Endodermal cell (in vitro differentiated cells): ENCODE measurements at places on chromosomes 2 and 18.

DNA sequence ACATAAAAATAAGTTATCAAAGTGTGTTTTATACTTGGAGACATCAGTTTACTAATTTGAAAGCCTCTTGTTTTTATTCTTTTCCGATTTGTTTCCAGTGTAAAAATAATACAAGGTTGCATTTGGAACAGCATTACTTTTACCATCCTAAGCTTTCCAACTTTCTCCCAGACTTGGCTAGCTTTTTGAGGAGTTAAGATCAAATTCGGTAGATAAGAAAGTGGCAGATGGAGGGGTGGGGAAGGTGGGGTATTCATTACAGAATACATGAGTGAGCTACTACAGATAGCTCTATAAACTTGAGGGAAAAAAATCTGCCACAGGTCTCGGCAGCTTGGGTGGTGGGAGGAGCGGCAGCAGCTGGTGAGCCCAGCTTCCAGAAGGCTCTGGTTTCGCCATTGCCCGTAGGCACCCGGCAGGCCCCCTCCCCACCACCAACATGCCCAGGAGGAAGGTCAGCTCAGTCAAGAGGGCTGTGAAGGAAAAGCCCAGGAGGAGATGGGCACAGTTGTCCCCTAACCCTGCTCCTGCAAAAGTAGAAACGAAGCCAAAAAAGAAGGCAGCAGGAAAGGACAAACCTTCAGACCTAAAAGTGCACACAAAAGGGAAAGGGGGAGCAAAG is 18.6 kb upstream of the RMC1 start:
- peaks cover 4% of the 10 kb centered on the region for H3K4me1 ChIP-seq
- peaks cover 36% of the 10 kb centered on the region for H3K36me3 ChIP-seq
- no peak overlapping the region for H3K4me3 ChIP-seq
- H3K27ac ChIP-seq = no peak overlapping the region
- no peaks in the 10 kb centered on the region for H3K27me3 ChIP-seq
- DNase-seq = no peak

- no peak overlapping the region for H3K27ac ChIP-seq
- no peaks in the 10 kb centered on the region for H3K4me1 ChIP-seq
- H3K27me3 ChIP-seq = no peaks in the 10 kb centered on the region
- H3K4me3 ChIP-seq = no peak overlapping the region
- DNase-seq = peak; percentile 85
Measured at GRCh38 chr2:59301466-59302402, 1060.6 kb upstream of the FANCL start.

DNA sequence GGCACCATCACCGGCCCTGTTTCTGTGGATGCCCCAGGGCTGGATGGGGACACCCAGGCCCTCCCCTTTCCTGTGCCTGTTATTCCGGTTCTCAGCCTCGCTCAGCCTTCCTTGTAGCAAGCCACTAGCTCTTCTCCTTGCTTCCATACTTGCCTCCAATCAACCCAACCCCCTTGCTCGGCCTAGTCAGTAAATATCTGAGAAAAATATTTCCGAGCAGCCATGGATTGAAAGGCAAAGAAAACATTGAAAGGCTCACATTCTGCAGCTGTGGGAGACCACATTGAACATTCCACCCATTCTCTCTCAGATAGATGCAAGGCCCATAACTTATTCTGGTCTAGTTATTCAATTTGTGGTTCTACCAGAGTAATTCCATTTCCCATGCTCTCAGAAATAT is 114.9 kb downstream of the SPP2 start:
- no peak for DNase-seq
- peak overlapping the region; percentile 61 for H3K27ac ChIP-seq
- H3K36me3 ChIP-seq = no peaks in the 10 kb centered on the region
- H3K4me3 ChIP-seq = no peak overlapping the region

DNA sequence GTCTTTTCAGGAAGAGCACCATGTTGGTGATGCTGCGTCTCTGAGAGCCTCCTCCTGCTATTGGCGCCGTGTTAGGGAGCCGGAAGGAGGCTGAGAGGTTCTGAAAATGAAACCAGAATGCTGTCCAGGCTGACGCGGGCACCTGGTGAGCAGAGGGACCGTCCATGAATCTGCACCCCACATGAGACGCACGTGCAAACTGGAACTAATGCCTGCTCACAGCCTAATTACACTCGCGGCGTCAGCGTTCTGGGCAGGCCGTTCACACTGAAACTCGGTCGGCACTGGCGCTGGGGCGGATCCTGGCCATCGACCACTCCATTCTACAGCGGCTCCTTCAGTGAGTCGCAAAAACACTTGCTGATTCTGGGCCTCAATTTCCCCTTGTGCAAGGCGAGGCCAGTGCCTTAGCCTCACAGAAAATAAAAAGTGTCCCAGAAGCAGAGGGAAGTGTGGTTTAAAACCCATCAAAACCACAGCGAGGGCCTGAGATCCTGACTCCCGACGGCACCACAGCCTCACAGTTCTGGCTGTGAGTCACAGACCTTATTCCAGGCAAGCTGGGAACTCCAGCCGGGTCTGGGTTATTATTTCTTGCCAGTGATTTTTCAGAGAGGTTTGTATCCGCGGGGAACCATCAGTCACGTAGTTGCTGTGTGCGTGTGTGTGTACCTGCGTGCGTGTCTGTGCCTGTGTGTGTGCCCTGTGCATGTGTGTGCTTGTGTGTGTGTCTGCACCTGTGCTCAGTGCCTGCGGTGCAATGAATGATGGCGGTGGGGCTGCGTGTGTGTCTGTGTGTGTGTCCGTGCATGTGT is 49.1 kb upstream of the CTDP1 start:
- H3K27me3 ChIP-seq = no peaks in the 10 kb centered on the region
- H3K36me3 ChIP-seq = no peaks in the 10 kb centered on the region

DNA sequence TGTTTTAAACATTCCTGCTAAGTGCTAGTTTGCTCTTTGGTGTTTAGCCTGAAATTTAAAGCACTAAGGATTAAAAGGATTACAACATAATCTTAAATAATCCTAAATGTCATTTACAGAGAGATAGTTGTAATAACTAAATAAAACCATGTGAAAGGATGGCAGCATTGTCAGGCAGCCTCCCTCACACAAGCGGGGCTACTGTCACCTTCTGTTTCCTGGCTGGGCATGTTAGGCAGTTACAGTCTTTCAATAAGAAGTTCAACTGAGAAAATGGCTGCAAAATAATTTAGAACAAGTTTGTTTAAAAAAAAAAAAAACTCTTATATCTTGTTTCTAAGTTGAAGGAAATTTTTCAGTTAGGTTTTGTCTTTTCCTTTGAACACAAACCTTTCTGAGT is 124.9 kb downstream of the ARHGAP15 start:
- H3K27ac ChIP-seq = no peak overlapping the region
- DNase-seq = no peak
- H3K27me3 ChIP-seq = no peaks in the 10 kb centered on the region
- H3K4me3 ChIP-seq = no peak overlapping the region
- no peaks in the 10 kb centered on the region for H3K36me3 ChIP-seq
- no peaks in the 10 kb centered on the region for H3K4me1 ChIP-seq

GRCh38 chr2:241941691-241942301 is 72.3 kb downstream of the RTP5 start:
- no peaks in the 10 kb centered on the region for H3K36me3 ChIP-seq
- H3K27ac ChIP-seq = no peak overlapping the region
- no peaks in the 10 kb centered on the region for H3K4me1 ChIP-seq
- DNase-seq = peak; percentile 24
- no peaks in the 10 kb centered on the region for H3K27me3 ChIP-seq
- no peak overlapping the region for H3K4me3 ChIP-seq
